ENCODE measurements at places on chromosomes 4 and X.

- no peak for DNase-seq
Observed at GRCh38 chr4:27233531-27233930, 372.9 kb downstream of the STIM2 start.

DNA sequence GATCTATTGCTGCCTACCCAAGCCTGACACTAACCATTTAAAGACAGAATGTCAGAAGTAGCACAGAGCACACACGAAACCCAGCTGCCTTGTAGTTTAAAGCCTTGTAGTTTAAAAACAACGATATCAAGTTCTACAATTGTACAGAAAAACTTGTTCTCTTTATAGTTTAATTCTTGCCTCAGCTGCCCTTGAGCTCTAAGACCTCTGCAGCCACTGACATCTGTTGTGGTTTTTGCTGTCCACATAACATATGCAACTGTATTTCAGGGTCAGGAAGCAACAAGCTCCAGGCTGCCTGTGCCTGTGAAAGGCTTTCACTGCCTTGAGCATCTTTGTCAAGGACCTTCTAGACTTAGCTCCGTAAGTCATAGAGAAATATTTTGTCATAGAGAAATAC lies 227.2 kb downstream of the SPCS3 start:
- DNase-seq: no peak

DNA sequence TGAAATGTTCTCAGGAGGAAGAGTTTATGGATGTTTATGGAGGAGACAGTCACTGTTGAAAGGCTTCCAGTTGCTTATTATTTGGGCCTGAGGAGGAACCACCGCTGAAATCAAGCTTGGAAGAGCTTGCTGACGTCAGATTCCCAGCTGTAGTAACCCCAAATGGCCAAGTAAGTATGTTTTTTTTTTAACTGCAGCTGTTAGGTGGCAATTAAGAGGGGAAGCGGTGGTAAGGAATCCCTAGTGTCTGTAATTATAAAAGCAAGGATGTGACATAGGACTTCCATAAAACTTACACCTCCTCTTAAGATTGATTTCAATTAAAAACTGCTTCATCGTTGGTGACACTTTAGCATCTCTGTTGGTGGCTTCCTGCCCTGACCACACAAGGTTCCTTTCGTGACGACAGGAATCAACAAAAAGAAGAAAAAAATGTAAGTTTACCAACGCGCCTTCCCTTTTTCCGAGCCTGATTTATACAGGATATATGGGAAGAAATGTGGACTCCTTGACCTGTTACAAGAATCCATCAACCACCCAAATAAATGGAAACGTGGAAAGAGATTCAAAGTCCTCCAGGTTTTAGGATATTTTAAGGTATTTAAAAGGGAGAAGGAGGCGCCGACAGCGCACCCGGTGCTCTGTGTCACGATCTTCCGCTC lies 884 bp downstream of the RELL1 start:
- no peak for DNase-seq

GRCh38 chr4:6467600-6467999 lies 4.8 kb downstream of the PPP2R2C start:
- peak; percentile 37 for DNase-seq

GRCh38 chr4:15552557-15553362 lies 83.1 kb downstream of the CC2D2A start:
- DNase-seq: no peak

- no peak for DNase-seq
Observed at GRCh38 chrX:136031626-136032025, 46.4 kb downstream of the SLC9A6 start.

- no peak for DNase-seq
Observed at GRCh38 chrX:24696294-24696693, 2.6 kb downstream of the POLA1 start.

- no peak for DNase-seq
Observed at GRCh38 chr4:87089368-87089767, 131.1 kb downstream of the KLHL8 start.

- no peak for DNase-seq
Observed at GRCh38 chr4:171759274-171759673, 53.9 kb upstream of the GALNTL6 start.

DNA sequence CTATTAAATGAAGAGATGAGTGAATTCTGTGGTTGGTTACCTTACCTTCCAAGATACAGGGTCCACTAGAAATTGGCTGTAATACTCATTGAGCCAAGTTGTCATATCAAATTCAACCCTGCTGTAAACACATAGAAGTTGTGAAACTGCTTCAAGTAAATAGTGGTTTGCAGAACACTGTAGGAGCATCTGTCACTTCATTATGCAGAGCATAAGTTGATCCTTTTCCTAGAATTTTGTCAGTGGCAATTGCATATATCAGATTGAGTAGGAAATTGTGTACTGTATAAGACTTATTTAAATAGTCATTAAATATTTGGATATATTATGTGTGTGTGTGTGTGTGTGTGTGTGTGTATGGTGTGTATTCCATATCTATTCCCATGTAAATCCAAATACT lies 8.8 kb upstream of the XK start:
- DNase-seq: no peak

- DNase-seq: no peak
Observed at GRCh38 chrX:110734894-110735541, 60.6 kb downstream of the CHRDL1 start.

DNA sequence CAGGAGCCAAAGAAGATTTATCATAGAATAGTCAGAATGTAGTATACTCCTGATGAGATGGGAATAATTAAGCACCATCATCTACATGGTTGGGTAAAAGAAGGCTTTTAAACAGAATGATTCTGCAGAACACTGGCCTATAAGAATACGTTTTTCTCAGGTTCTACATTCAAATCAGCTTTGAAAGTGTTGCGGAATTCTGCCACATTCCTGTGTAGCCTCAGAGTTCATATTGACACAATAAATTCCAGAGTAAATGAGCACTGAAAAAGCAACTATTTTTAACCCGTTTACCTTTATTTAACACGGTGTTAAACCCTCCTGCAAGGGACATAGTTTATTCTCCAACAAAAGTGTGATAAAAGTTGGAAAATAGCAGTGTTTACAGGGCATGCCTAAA lies 950.2 kb upstream of the SLIT2 start:
- DNase-seq: no peak

- DNase-seq: no peak
Observed at GRCh38 chr4:189502841-189503435, 437.7 kb upstream of the FRG1 start.

DNA sequence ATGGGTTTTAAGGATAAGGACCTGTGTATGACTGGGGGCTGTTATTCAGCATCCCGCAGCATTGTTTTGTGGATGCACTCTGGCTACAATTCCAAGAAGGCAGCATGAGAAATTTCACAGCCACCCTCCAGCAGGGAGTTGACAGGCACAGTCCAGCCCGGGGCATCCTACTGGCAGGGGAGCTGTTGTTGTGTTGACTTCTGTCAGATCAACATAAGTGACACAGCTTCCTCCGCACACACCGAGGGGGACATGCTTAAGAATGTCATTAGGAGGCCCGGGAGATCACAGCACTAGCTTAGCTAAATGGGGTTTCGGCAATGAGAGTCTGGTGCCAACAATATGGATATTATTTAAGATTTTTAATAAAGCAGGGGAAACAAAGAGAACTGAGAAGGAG lies 326.5 kb downstream of the ASMT start:
- no peak for DNase-seq

DNA sequence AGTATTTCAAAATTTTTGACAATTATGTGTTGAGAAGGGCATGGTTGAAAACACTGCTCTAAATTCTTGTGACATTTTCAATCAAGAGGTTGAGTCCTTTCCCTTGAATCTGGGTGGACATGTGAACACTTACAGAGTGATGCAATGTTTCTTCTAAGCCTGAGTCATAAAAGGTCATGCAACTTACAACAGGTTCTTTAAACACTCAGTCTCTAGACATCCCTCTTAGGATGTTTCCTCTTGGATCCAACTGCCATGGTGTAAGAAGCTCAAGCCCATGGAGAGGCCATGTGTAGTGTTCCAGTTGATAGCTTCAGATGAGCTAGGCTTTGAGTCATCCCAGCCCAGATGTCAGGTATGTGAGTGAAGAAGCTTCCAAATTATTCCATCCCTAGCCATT lies 232.2 kb upstream of the MAOA start:
- no peak for DNase-seq

DNA sequence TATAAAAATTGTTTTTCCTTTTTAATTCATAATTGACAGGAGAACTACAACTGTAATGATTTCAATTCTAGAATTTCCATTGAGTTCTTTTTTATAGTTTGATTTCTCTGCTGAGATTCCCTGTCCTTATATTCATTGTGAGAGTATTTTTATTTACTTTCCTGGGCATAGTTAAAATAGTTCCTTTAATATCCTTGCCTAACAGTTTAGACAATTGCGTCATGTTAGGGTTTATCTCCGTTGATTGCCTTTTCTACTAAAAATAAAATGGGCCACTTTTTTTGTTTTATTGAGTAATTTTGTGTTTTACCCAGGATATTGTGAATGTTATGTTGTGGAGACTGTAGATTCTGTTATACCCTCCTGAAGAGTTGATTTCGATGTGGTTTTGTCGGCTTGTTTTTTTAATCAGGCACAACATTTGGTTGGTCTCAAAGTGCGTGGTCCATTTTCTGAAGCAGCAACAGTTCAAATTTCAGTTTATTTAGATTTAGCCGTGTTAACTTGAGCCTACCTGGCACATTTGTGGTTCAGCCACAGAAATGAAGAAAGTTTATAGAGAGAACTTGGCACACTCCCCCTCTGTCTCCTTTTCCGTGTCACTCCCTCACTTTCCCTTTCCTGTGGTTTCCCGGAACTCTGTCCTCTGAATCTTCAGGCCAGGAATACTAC lies 16.0 kb upstream of the PRRG1 start:
- DNase-seq: no peak

- no peak for DNase-seq
Observed at GRCh38 chr4:114037988-114038387, 58.5 kb upstream of the ARSJ start.

- no peak for DNase-seq
Observed at GRCh38 chr4:74840936-74841509, 46.7 kb upstream of the BTC start.

GRCh38 chrX:24093746-24094145 lies 39.0 kb downstream of the EIF2S3 start:
- no peak for DNase-seq

GRCh38 chrX:1803741-1804140 lies 188.9 kb downstream of the ASMT start:
- DNase-seq: no peak

DNA sequence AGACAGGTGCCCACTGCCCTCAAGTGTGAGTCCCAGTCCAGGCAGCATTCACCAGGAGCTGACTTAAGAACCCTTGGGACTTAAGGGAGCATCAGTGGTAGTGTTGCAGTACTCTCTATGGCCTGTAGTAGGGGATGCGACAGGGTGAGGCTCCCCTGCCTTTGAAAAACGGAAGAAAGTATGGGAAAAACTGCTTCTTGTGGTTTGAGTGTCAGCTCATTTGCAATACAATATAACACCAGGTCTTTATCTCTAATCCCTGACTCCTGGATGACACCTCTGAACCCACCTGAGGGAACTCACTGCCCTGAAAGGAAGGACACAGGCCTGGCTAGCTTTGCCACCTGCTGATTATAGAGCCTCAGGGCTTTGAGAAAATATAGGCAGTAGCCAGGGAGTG lies 176.0 kb downstream of the SMARCA1 start:
- DNase-seq: no peak

DNA sequence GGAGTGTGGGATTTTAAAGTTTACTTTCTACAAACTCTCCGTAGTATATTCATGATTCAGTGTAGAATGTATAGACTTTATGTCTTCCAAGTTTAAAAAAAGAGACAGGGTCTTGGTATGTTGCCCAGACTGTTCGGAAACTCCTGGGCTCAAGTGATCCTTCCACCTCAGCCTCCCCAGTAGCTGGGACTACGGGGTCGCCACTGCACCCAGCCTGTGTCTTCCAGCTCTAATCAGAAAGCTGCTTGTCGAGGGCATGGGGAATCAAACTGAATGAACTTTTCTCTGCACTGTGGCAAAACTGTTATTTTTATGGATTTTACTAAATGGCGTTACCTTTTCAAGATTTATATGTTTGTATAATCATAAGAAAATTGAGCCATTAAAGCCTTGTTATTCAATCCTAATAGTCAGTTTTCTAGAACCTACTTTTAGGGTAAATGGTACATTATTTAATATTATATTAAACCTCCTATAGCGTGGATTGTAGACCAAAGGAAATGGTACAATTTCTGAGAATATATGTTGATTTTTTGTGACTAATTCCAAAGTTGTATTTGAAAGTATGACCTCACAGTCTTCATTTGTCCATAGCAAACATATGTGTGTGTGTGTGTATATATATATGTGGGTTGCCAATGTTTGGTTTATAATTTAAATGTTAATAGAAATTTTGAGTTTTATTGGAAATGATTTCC lies 1.1 kb downstream of the BLOC1S4 start:
- no peak for DNase-seq
